ENCODE measurements at places on chromosomes 7 and 10. TPM values are rescaled to one million over a fixed set of nuclear protein-coding genes. Genes with fewer than 3 reads are reported as not detected.

- DNase-seq = no peak
Measured at GRCh38 chr10:2918489-2918888, 148.9 kb upstream of the PFKP start.

GRCh38 chr10:103990121-103990520 lies 23.2 kb downstream of the SLK start:
- no peak for DNase-seq

GRCh38 chr10:16544099-16544498 lies 22.4 kb upstream of the C1QL3 start:
- no peak for DNase-seq

GRCh38 chr7:43328336-43328735 lies 215.9 kb downstream of the HECW1 start:
- DNase-seq = no peak

GRCh38 chr7:144775749-144776148 lies 60.1 kb downstream of the TPK1 start:
- no peak for DNase-seq

DNA sequence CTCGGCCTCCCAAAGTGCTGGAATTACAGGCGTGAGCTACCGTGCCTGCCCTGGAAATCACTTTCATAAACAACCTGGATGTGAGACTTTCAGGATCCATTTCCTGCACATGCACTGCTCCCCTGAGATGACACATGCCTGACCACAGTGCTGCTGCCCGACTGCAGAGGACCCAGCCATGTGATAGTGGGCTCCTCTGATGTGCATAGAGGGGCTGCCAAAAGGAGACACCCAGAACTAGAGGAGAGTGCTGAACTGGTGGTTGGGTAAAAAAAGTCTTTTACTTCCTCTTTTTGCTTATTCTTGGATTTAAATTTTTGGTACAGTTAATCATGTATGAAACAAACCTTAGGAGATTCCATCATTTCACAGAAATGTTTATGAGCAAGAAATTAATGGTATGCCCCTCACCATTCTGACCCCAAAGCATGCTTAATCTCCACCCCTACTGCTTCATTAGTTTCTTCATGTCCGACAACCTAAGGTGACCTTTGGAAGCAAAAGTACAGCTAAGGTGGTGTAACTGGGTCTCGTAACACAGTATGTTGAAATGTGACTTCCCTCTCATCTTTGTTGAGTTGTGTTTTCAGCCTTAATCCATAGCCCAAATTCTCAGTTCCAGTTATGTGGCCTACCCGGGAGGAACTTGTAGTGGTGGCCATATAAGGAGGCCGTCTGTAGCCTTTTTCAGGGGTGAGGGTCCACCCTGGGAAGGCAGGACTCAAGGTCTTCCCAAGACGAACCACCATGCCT lies 111.1 kb downstream of the RNF216 start:
- DNase-seq = no peak

DNA sequence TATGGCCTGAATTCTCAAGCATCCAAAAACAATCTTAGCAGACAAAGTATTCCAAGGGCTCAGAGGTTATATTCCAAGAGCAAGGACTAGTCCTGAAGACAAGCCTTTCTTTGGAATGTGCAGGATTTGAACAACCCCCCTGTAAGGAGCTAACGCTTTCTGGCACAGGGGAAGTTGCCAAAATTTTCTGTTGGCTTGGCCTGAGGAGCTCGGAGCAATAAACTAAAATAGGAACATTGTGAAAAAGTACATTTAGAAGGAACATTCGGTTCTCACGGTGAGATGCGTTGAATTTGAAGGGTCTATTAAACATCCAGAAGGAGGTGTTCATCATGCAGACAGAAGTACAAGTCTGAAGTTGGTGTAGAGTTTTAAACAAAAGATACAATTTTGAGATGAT lies 1030.5 kb upstream of the CELF2 start:
- no peak for DNase-seq

- DNase-seq = no peak
Measured at GRCh38 chr10:60390224-60390626, 550 bp upstream of the ANK3 start.

- peak; percentile 67 for DNase-seq
Measured at GRCh38 chr7:78620920-78621319, 822.3 kb downstream of the PHTF2 start.

GRCh38 chr10:21978191-21978862 lies 25.2 kb downstream of the DNAJC1 start:
- no peak for DNase-seq

GRCh38 chr7:111933609-111934008 lies 272.6 kb downstream of the DOCK4 start:
- no peak for DNase-seq

- no peak for DNase-seq
Measured at GRCh38 chr7:124428781-124429180, 336.8 kb downstream of the GPR37 start.

GRCh38 chr7:77687747-77688144 lies 8.5 kb upstream of the RSBN1L start:
- DNase-seq = no peak

DNA sequence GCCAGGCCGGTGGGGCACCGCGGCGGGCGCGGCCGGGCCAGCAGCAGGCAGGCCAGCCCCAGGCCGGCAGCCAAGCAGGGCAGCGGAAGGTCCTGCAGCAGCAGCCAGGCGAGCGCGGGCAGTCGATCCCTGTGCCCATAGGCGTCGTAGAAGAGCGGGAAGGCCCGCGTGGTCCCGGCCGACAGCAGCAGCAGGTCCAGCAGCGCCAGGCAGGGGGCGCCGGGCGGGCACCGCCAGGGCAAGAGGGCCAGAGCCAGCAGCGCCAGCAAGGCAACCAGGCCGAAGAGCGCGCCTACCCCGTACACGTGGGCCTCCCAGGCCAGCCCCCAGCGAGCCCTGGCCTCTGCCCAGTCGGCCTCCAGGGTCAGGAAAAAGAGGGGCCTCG lies 8.4 kb upstream of the RBM28 start:
- DNase-seq = no peak

DNA sequence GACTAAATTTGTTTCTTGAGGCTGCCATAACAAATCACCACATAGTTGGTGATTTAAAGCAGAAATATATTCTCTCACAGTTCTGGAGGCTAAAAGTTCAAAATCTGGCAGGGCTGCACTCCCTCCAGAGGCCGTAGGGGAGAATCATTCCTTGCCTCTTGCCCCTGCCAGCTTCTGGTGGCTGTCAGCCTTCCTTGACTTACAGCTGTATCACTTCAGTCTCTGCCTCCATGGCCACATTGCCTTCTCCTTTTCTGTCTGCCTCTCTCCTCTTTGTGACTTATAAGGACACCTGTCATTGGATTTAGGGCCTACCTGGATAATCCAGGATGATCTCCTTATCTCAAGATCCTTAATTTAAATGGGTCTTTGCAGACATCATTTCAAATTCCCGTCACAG lies 5.8 kb upstream of the LRRC4 start:
- no peak for DNase-seq

- DNase-seq = no peak
Measured at GRCh38 chr7:93957767-93958166, 36.2 kb downstream of the GNG11 start.

- DNase-seq = no peak
Measured at GRCh38 chr10:109698086-109698485, 225.2 kb downstream of the XPNPEP1 start.

DNA sequence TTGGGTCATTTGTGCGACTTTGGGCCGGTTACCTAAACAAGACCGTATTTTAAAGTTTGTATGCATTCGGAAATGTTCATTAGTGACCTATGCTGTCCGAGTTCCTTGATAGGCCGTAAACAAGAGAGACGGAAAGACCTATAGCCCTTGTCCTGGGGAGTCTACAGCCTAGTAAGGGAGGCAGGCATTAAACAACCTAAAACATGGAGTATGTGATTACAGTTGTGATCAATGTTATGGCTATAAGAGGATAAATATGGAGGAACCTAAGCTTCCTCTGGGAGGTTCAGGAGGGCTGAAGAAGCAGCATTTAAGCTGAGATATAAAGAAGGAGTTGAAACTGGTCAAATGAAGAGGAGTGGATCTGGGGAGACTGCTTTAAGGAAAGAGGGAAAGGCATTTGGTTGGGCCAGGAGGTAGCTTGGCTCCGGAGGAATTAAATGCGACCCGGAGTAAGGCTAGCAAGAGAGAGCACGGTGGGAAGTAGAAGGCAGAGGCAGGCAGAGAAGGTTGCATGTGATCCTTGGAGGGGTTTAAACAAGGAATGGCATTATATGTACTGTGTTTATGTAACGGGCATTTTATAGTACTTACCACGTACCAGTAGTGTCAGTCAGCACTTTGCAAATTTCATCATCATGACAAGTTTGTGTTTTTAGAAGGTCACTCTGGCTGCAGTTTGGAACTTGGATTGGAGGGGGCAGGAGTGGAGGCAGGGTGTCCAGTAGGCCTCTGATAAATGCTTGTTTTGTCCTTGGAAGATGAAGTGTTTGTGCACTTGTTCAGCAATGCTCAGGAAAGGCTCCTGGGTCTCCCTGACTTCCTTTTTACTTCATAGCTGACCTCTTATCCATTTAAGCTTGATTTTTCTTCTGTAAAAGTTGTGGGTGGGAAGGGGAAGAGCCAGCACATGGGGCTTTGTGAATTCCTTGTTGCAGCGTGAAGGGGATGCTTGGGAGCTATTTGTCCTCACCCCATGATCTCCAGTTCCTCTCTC lies 1.0 kb upstream of the AVPI1 start:
- DNase-seq = peak; percentile 13

DNA sequence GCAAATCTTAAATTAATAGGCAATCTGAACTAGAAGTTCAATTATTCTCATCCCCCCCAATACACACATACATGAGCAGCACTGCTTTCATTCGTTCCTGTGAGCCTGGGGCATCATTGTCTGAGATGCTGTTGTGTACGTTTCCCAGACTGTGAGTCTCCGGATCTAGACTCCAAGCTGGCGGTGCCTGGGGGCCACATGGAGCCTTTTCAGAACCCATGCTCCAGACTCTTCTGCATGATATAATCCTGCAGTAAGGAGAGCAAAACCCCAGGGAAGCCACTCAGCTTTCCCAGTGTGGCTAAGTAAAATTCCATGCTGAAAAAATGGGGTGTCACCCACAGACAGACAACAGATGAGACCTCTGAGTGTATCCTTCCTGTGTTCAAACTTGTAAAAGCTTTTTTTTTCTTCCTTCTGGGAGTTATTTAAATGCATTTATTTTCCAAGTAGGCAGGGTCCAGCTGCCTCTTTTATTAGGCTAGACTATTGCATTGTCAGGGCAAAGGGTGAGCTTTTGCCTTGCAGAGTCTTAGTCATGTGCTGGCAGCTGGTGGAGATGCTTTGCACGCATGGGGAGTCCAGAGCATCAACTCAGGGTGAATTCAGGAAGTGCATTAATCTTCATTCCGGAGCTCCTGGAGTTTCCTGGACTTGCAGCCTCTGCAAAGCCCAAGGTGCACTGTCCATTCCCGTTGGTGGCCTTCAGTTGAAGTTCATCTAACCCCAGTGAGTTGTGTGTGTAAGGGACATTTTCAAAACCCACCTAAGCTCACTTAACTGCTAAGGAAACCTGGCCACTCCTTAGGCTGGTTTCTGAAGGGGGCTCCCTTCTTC lies 185.7 kb upstream of the ADO start:
- no peak for DNase-seq

DNA sequence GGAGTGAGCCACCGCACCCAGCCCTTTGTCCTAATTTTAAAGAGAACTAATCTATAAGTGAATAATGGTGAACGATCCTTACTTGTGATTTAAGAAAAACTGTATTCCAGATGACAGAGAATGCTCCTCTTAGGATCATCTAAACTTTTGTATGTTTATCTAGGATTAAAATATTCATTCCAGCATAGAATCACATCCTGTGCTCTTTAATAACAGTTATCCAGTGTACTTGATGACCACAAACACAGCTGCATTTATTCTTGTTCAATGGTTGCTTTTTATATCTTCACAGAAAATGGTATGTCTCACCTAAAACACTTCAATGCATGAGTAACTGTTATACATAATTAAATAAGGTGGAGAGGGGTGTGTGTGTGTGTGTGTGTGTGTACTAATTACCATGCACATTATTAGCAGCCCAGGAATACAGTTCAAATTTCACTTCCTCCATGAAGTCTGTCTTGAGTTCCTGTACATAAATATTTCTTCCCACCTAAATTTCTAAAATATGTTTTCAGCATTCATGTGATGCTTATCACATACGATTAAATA lies 38.5 kb upstream of the SEMA3C start:
- no peak for DNase-seq

GRCh38 chr7:66204822-66205740 lies at the start of gene TPST1:
Gene TPST1, plus strand, starts transcription at chr7:66205334. Its CDS starts 35,092 bp downstream, at chr7:66240426.
- DNase-seq = peak; percentile 67

DNA sequence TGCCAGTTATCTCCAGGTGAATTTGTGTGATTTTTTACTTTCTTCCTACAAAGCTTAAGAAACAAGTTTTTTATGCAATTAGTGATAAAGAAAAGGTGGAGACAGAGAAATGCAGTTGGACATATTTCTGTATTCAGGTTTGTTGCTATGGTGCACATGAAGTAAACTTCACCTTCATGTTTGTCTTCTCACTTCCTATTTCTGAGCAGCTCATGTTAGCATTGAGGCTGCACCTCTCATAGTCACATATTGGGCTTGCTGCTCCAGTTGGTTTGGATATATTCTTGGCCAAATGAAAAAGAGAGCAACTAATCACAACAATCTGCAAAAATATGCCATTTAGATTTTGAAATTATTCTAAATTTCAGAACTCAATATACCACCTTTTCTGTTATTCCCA lies 475.6 kb upstream of the ZWINT start:
- no peak for DNase-seq

DNA sequence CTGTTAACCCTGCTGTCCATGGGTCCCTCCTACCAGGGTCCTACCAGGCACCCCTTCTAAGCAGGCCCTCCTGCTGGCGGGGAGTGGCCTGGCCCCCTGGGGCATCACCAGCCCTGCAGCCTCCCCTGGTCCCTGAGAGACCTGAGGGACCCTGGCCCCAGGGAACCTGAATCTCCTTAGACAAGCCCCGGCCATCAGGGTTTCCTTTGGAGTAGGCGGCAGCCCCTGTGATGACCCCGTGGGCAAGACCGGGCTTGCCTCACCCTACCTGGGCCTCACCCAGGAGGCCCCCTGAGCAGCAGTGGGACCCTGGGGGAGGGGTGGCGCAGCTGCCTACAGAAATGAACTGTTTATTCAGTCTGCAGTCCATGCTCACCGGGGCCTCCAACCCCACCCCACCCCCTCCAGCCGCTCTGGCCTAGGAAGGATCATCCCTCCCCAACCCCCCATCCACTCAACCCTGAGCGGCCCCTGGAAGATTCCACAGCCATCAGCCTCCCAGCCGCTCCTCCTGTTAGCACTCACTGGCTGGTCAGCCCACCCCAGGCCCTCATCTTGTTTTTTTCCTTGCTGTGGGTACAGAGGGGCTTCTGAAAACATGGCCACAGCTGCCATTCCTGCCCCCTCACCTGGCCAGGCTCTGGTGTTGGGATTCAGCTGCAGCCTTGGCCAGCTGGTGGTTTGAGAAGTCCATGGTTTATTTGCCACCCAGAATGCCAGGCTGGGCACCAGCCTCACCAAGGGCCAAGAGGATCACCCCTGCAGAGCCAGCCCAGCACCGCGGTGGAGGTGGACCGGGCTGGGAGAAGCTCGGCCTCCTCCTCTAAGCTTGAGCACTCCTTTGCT lies 34.8 kb upstream of the CHST15 start:
- no peak for DNase-seq

The DMTF1 gene
- total RNA-seq = 48.0 TPM

The GPR15LG gene
- not detected for total RNA-seq

The EVX1 gene
- 0.31 TPM for total RNA-seq

The ZP3 gene
- total RNA-seq = 16.4 TPM

The PHKG1 gene
- total RNA-seq = 1.7 TPM

The FBXL13 gene
- 0.48 TPM for total RNA-seq

The HECTD2 gene
- 3.7 TPM for total RNA-seq

The ABCA13 gene
- 0.26 TPM for total RNA-seq

Measured in HT-29 (cell line).